ENCODE measurements at places on chromosomes 2 and 18. TPM values are rescaled to one million over a fixed set of nuclear protein-coding genes. Genes with fewer than 3 reads are reported as not detected.

DNA sequence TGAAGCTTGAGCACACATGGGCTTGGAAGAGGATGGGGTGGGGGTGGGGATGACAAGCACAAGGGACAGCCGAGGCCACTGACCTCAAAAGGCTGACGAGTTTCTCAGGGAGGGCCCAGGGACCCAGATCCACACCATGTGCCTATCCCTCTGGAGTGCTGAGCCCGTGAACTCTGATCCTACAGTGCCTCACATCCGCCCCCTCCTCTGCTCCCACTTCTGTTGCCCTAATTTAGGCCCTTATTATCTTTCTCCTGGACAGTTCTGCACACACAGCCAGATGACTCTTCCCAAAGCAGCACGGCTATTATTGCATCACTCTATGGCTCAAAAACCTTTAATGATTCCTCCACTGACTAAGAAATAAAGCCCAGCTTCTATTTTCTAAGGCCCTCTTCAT is 24.8 kb downstream of the CYRIA start:
- DNase-seq: peak; percentile 29

DNA sequence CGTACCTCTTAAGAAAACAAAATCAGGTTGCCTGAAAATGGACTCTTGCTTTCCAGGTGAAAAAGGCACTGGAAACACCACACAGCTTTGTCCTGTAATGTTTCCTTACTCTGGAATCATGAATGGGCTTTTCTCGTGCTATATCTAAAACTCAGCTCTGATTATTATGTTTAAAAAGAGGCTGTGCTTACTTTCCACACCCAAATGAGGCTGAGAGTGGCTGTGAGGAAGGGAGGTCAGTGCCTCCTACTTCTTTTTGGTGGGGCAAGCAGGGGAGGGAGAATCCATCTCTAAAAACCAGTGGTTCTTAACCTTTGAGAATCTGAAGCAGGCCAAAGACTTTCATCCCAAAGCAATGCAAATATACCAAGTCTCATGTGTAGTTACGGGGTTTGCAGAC is 148.6 kb downstream of the FAM210A start:
- no peak for DNase-seq

- no peak for DNase-seq
Measured at GRCh38 chr2:3007135-3007534, 370.5 kb downstream of the EIPR1 start.

- DNase-seq: peak; percentile 96
Measured at GRCh38 chr2:84493514-84493913, 22.8 kb upstream of the DNAH6 start.

DNA sequence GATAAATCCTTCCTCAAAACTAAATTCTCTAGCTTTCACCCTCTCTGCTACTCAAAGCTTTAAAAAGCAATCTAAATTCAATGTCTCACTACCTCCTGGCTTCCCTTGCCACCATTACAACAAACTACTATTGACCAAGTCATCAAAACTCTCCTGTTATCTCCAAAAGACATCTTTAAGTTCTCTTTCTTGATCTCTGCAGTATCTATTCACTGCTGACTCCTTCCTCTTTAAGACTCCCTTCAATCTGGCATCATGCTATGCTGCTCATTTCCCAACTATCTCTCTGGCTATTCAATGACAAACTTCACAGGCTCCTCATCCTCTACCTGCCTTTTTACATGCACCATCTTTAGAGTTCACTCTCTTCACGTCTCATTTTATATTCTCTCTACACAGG is 5.9 kb downstream of the PPP3R1 start:
- no peak for DNase-seq

The HAAO gene
- not detected for total RNA-seq

The LDLRAD4 gene
- total RNA-seq: not detected

DNA sequence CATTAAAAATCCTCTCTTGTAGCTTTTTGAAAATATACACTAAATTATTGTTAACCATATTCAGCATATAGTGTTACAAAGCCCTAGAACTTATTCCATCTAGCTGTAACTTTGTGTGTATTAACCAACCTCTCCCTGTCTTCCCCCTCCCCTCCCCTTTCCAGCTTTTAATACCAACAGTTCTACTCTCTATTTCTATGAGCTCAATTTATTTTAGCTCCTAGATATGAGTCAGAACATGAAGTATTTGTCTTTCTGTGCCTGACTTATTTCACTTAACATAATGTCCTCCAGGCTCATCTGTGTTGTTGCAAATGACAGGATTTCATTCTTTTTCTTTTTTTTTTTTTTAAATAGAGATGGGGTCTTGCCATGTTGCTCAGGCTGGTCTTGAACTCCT is 45.1 kb downstream of the GPD2 start:
- no peak for DNase-seq

The PLEKHA3 gene
- 5.6 TPM for total RNA-seq

GRCh38 chr2:50785816-50786215 is 246.1 kb downstream of the NRXN1 start:
- no peak for DNase-seq

GRCh38 chr2:4898706-4899105 is 793.5 kb upstream of the SOX11 start:
- no peak for DNase-seq

The ALLC gene
- not detected for total RNA-seq

GRCh38 chr2:237614151-237614720 is 13.2 kb upstream of the LRRFIP1 start:
- no peak for DNase-seq

GRCh38 chr2:181224866-181225265 is 232.3 kb upstream of the ITGA4 start:
- no peak for DNase-seq

The TRAPPC12 gene
- 70.4 TPM for total RNA-seq

DNA sequence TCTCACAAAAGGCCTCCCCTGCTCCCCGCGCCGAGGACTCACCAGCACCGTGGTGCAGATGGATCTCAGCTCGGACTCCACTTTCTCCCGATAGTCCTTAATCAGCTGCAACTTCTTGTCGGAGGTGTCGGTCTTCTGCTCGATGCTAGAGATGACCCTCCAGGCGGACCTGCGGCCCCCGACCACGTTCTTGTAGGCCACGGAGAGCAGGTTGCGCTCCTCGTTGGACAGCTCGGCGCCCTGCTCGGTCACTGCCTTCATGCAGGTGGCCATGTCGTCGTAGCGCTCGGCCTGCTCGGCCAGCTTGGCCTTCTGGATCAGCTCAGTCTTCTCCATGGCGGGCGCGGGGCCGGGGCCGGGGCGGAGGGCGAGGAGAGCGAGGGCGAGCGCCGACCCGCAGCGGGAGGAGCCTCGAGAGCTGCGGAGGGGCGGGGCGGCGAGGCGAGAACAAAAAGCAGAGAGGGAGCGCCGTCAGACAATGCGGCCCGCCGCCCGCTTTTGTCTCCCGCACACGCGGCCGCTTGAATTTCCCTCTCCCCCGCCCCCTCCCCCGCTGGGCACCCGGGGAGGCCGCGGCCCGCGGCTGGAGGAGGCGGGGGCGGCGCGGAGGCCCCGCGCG is 571 bp downstream of the YWHAQ start:
- DNase-seq: peak; percentile 88

- peak; percentile 61 for DNase-seq
Measured at GRCh38 chr2:100281521-100282438, 40.5 kb downstream of the LONRF2 start.

GRCh38 chr2:108145557-108146326 is 94.0 kb upstream of the SULT1C3 start:
- peak; percentile 31 for DNase-seq

The ASB18 gene
- total RNA-seq: not detected

The CYP20A1 gene
- 51.1 TPM for total RNA-seq

The LRATD1 gene
- total RNA-seq: 1.2 TPM

The SFT2D3 gene
- total RNA-seq: 9.4 TPM

DNA sequence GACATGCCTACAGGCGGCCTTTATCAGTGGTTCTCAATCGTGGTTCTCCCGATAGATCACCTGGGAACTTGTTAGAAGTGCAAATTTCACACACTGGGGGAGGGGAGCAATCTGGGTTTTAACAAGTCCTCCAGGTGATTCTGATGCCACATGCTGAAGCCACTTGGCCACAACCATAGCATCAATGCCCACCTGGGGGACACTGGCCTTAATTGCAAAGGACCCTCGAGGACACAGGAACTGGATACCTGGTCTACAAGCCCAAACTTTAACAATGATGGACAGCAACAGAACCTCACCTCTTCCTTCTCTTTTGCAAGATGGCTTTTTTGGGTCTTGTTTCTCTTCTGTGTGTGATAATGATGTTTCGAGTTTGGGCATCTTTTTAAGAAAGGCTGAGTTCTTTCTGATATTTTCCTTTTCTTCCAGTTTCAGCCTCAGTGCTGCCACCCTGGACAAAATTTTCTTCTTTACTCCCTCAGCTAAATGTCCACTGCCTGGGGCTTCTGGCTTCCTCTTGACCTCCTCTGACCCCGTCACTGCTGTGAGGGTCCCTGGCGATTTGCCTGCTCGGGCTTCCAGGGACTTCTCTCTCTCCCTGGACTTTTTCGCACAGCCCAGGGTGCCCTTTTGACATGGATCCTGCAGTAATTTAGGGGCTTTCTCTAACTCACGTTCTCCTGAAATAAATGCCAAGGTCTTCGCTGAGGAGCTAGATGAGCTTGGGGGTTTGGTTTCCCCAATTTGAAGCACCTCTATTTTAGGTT is 94.2 kb downstream of the ALPK2 start:
- DNase-seq: no peak

GRCh38 chr2:12534646-12535263 is 182.0 kb upstream of the TRIB2 start:
- peak; percentile 97 for DNase-seq

- no peak for DNase-seq
Measured at GRCh38 chr2:328761-329160, 40.9 kb upstream of the ALKAL2 start.
